WTC11 (cell line): ENCODE measurements at places on chromosomes 5 and 9.

DNA sequence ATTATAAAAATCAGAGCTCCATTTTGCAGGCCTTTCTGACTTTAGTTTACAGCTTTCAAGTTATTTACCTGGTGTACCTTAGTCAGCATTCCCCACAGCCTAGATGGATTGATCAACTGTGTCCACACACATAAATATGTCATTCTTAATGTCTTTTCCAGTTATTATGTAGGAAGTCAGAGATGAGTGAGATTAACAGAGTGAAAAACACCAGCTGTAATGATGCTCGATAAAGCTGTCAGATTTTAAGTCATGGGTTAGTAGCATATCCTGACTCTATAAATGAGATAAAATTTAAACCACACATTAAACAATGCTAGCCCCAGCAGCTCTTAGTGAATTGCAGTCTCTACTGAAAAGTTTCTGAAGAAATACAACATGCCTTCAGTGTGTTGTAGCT lies 48.9 kb downstream of the NUDT12 start:
- DNase-seq, result no peak

- no peak for DNase-seq
These were observed 187.3 kb downstream of the EFNA5 start for GRCh38 chr5:107483231-107484024.

DNA sequence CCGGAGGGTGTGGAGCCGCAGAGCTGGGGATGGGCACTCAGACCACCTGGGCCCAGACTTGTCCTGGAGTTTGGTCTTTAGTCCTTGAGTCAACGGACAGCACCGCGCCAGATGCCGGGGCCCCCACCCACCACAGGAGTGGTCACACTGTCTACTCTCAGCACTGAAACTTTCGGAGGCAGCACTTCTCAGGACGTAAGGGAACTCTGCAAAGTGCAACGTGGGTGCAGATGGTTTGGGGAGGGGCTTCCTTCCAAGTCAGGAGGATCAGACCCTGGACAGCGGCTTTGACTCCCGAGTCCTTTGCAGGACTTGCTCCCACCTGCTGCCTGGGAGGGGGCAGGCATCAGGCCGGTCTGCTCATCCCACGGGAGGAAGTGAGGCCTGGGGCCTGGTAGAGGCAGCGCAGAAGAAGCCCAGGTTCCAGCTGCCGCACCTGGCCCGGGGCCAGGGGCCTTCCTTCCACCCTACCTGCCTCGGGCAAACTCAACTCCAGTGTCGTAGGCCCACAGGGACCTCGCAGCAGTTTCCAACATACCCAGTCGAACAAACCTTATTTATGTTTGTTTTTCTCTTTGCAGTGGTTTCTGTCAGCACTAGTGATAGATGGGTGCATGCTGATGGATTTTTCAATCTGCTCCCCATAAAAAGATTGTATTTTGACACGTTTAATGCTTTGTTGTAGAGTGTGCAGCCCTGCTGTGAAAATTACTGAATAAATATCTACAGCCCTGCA lies 149.8 kb upstream of the PPP1R26 start:
- peak; percentile 59 for DNase-seq

GRCh38 chr9:129612815-129613519 lies 7.9 kb downstream of the C9orf50 start:
- DNase-seq, result no peak

- DNase-seq, result no peak
These were observed 154.5 kb downstream of the AOPEP start for GRCh38 chr9:94881023-94881422.

DNA sequence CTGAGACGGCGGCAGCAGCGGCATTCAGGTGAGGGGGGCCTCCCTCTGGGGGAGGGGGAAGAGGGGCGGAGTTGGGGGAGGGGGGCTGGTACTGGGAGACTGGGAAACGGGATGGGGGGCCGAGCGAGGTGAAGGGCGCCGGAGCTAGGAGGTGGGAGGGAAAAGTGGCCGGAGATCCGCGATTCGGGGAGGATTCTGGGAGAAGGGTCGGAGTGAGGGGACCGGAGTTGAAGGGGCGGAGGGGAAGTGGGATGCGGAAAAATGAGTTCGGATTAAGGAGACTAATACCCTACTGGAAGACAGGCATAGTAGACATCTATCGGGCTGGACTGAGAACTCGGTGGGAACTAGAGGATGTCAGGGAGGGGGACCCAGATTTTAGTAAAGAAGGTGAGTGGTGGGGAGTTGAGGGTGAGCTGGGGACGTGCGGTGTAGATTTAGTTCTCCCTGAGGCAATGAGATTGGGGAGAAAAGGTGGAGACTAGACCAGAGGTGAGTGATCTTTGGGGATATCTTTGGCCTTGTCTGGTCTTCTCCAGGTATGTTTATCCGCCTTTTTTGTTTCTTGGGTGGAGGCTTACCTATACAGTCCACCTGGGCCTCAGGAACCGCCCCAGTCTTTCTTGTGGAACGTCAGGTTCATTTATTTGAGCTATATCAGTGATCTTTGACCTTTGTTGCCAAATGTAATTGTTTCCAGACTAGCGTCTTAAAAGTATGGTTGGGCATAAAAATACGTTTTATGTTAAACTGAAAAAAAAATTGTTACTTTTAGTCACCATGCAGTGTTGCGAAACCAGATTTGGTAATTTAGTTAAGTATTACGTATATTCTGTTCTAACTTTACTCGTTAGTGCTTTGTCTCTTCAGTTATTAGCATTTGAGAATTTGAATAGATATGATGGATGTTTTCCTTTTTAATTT lies 632 bp downstream of the UBAP1 start:
- peak; percentile 85 for DNase-seq

DNA sequence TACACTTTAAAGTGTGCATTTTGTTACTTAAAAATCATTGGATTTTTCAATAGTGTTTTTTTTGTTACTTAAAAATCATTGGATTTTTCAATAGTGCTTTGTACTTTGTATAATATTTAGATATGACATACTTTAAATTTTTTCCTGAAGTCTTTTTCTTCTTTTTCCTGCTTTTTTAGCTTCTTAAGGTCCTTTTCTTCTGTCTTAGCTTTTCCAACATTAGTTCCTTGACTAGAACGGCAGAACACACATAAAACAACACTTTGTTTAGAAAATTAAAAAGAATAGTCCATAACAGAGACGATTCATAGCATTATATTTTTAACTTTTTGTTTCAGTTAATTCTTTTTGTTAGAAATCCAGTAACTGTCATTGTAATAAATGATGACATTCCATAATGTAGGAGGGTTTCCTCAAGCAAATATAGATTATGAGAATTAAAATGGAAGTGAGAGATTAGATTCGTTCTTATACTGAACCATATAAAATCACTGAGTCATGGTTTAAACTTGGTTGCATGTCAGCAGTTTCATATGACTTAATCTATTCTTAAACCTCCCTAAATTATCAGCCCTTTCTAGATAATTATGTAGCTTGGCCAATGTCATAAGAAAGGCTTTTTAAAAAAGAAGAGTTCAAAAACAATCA lies 45.3 kb upstream of the RICTOR start:
- DNase-seq, result no peak
